Fibroblast of villous mesenchyme (primary cell): ENCODE measurements at places on chromosomes 16 and 17.

GRCh38 chr17:1124896-1125787, 54.6 kb downstream of the ABR start:
- DNase-seq = no peak

GRCh38 chr17:80364091-80364691, 50.8 kb upstream of the ENDOV start:
- peak; percentile 3 for DNase-seq

GRCh38 chr17:61366715-61367413, 32.8 kb upstream of the TBX2 start:
- peak; percentile 89 for DNase-seq

DNA sequence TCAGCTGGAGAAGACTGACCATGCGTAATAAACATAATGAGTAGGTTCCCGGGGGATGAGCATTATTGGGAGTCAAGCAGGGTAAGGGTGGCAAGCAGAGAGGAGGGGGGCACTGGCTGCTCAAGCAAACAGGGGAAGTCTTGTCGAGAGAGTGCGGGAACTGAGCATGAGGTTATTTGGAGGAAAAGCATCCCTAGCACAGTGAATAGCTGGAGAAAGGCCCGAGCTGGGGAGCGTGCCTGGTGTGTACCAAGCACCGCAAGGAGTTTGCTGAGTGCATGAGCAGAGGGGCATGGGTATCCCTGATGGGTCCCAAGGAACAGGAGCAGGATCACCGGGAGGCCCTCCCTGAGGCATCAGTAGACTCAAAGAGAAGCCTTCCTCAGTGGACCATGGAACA, 17.2 kb downstream of the CYTH1 start:
- DNase-seq = no peak

GRCh38 chr16:72500545-72500944, 328.6 kb upstream of the PMFBP1 start:
- DNase-seq = peak; percentile 8

- DNase-seq = no peak
Measured at GRCh38 chr17:77724876-77725615, 233.5 kb upstream of the TNRC6C start.

GRCh38 chr17:40903129-40903847, 18.2 kb upstream of the KRT20 start:
- peak; percentile 53 for DNase-seq

DNA sequence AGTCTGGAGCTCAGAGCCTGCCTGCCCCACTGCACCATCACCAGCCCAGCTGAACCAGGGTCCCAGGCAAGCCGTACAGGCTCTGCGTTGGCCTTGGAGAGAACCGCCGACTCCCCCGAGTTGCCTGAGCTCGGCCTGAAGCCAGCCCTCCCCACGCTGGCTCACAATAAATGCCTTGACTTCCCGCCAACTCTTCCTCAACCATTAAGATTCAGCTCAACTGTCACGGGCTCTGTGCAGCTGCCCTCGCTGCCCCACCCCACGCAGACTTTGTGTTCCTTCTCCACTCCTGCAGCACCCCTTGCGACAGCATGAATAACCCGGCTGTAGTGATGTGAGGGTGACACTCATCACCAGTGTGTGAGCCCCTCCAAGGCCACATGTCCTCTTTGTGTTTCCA, 4.8 kb upstream of the QPRT start:
- DNase-seq = peak; percentile 59

DNA sequence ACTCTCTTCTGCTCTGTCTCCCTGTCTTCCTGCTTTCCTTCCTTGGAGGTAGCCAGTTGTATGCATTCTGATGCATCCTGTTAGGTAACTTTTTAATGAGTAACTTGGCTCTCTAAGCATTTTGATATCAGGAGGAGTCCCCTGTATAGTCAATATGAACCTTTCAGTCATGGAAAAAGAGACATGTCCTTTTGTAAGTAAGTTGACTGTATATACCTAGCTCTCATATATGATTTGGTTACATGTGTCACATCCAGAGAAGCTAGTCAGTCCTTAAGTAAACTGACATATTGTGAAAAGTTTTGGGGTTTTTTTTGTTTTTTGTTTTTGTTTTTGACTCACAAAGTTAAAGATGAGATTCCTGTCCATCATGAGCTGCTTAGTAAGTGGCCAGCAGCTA, 18.8 kb downstream of the UTP18 start:
- DNase-seq = no peak

DNA sequence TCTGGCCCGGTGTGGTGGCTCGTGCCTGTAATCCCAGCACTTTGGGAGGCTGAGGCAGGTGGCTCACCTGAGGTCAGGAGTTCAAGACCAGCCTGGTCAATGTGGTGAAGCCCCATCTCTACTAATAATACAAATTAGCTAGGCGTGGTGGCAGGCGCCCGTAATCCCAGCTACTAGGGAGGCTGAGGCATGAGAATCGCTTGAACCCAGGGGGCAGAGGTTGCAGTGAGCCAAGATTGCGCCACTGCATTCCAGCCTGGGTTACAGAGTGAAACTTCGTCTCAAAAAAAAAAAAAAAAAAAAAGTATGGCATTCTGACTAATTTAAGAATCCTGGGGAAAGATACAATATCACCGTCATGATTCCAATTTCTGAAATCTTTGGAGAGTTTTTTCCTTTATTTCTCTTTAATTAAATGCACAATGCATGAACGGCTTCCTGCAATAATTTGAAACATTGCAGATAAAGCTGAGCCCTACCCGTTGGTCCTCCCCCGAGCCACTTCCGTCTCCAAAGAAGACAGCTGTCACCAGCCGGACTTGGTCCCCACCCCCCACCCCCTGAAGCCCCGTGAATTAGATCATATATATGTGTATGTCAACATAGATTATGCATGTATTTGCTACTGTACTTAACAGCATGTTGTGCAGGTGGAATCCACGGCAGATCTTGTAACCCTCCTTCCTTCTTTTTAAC, 142.6 kb upstream of the PLCG2 start:
- no peak for DNase-seq

- no peak for DNase-seq
Measured at GRCh38 chr16:822174-822908, 21.8 kb upstream of the GNG13 start.

GRCh38 chr17:45366049-45366448, 49.2 kb upstream of the MAP3K14 start:
- DNase-seq = no peak

- no peak for DNase-seq
Measured at GRCh38 chr16:79082970-79083369, 517.6 kb downstream of the MAF start.

GRCh38 chr17:31754239-31754945, 104.7 kb downstream of the COPRS start:
- peak; percentile 91 for DNase-seq

- DNase-seq = no peak
Measured at GRCh38 chr17:72460711-72461110, 339.9 kb downstream of the SOX9 start.

- DNase-seq = no peak
Measured at GRCh38 chr16:30472328-30472942, at the start of gene ITGAL. Gene ITGAL (plus strand): TSS chr16:30472742. CDS start chr16:30472838, 96 bp downstream.

DNA sequence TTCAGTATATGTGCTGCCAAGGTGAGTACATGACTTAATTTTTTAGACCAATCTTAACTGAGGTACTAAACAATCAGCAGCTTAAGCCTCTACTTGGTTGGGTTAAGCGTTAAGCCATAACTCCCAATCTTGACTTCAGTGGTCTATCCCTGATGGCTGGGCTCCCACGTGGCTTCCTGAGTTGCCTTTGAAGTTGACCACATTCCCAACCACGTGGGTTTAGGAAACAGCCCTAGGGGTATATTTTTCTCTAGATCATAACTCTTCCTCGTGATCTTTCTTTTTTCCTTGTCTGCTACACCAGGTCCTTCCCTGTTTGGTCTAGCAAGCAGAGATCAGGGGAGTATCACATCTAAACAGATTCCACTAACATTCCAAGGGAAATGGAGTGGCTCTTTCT, 20.1 kb upstream of the PIRT start:
- DNase-seq = no peak

DNA sequence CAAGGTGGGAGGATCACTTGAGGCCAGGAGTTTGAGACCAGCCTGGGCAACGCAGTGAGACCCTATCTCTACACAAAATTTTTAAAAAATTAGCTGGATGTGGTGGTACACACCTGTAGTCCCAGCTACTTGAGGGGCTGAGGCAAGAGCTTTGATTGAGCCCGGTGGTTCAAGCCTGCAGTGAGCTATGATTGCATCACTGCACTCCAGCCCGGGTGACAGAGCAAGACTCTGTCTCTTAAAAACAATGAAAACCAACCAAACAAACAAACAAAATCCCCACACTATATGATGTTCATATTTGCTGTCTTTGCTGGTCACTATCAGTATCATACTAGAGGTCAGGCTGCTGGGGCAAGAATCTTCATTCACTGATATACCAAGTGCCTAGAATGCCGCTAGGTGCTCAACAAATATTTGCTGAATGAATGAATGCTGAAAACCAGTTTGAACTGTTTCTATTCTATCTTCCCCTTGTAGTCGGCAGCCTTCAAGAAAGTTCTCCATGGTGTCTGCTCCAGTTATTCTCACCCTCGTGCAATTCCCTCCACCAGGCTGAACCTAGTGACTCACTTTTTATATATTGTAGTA, 127.0 kb downstream of the IRX3 start:
- no peak for DNase-seq

DNA sequence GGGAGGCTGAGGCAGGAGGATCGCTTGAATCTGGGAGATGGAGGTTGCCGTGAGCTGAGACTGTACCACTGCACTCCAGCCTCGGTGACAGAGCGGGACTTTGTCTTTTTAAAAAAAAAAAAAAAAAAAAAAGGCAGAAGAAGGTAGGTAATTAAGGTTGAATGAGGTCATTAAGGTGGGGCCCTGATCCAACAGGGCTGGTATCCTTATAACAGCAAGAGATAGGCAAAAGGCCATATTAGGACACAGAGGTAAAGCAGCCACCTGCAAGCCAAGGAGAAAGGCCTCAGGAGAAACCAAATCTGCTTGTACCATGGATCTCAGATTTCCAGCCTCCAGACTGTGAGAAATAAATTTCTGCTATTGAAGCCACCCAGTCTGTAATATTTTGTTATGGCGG, 60.3 kb downstream of the SPAG9 start:
- no peak for DNase-seq

GRCh38 chr17:42629411-42630009, 20.0 kb downstream of the TUBG1 start:
- peak; percentile 41 for DNase-seq

- DNase-seq = peak; percentile 48
Measured at GRCh38 chr16:69706256-69706974, 19.9 kb downstream of the NQO1 start.

GRCh38 chr17:49382556-49382955, 20.5 kb upstream of the ZNF652 start:
- DNase-seq = no peak

DNA sequence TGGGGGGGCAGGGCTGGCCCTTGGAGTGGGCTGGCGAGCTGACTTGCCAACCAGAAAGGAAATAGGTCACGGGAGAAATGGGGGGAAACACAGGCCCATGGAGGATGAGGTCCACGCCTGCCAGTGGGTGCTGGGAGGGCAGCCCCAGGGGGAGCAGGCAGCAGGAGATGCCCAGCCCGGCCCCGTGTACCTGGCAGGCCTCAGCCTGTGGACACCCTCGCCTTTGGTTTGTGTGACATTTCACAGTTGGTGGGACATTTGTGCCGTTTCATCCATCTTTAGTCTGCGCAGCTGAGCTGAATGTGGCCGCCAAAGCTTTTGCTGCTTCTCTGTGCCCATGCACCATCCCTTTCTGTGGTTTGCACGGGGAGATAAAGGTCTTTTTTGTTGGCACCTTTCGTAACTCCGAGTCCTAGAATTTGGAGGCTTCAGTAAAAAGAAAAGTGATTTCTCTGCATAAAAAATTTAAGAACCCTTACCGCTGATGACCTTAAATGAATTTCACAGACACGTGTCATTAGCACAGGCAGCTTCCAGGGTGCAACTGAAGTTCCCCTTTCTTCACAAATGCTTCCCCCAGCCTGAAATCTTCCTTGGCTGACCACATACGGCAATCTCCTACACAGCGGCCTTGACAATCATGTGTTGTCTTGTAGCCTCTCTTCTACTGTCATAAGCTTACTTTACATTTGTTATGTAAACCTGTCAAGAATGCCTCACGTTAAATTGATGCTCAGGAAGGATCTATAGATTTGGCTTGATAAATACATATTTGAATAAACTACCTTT, 193.6 kb downstream of the RPTOR start:
- no peak for DNase-seq

DNA sequence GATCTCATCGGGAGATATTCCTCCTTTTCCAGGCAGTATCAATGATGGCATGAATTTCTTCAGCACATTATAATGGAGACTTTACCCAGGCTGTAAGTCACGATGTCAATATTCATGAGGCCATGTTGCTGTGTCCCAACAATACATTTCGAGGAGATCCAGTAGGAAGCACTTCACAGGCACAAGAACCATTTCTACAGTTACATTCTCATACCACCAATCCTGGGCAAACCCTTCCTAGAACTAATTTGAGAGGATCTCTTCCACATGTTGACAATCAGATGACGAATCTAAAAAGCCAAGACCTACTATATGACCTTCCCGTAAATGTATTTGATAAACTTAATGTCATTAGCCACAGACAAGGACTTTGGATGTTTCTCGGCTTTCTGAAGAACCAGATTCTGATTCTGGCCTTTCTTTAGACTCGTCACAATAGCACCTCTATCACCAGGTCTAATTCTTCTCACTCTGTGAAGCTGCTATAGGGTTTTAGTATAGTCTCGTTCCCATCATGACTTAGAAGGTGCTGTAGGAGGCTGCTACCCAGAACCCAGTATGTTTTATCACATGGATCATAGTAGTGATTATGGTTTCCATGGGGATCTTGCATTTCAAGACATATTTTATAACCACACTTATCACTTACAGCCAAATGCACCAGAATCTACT, 40.2 kb downstream of the C16orf87 start:
- no peak for DNase-seq

GRCh38 chr16:53220585-53220984, 165.8 kb downstream of the CHD9 start:
- peak; percentile 40 for DNase-seq

GRCh38 chr17:60157487-60158040, 7.8 kb downstream of the CA4 start:
- no peak for DNase-seq
